ENCODE measurements at places on chromosomes 5 and 9. TPM values are rescaled to one million over a fixed set of nuclear protein-coding genes. Genes with fewer than 3 reads are reported as not detected.

DNA sequence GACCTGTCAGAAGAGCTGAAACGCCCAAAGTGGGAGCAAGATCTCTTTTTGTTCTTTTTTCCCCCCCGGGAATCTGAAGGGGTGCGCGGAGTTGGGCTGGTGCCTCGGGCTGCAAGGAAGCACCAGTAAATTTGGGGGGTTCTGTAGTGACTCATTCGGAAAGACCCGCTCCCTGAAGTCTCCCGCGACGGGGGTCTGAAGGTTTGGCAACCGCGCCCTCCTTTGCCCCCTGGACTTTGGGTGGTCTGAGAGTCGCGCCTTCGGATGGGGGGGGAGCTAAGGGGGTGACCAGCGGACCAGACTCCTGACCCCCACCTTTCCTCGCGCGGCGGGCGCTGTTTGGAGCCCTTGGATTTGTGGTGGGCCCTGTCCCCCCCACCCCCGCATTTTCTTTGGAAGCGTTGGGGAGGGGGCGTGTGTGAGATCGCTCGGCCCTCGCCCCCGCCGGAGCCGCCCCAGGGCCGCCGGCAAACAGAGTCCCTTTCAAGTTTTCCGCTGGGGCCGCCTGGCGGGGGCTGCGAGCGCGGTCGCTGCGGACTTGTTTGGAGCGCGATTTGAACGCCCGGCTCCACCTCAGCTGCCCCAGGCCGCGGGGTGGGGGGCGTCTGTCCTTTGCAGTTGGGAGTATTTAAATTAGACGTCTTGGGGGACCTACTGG is 2.0 kb downstream of the CXXC5 start:
- peaks cover 14% of the 10 kb centered on the region for H3K27me3 ChIP-seq
- H3K27ac ChIP-seq = no peak overlapping the region
- H3K4me1 ChIP-seq = peaks cover 29% of the 10 kb centered on the region
- H3K4me3 ChIP-seq = peak overlapping the region; percentile 97
- DNase-seq = no peak
- peaks cover 16% of the 10 kb centered on the region for H3K36me3 ChIP-seq

- H3K27me3 ChIP-seq = no peaks in the 10 kb centered on the region
- peaks cover 16% of the 10 kb centered on the region for H3K36me3 ChIP-seq
- H3K4me1 ChIP-seq = no peaks in the 10 kb centered on the region
- DNase-seq = no peak
Observed at GRCh38 chr5:154388842-154389241, 57.0 kb upstream of the SAP30L start.

DNA sequence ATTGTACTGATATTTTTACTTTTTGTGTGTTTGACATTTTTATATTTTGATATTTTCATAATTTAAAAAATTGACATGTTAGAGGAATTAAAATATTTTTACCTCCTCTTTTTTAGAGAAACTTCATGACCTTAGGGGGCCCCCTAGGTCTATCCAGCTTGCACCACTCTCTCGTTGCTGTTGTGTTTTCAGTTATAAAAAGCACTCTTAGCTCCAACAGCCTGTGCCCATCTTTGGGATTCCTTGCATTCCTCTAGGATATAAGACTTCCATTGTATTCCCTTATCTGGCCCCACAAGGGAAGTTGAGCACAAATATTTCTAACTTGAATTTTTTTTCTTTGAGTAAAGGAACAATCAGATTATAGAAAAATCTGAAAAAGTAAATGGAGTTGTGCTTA is 245.3 kb downstream of the SH3GL2 start:
- no peaks in the 10 kb centered on the region for H3K36me3 ChIP-seq
- H3K4me3 ChIP-seq = no peak overlapping the region
- no peaks in the 10 kb centered on the region for H3K27me3 ChIP-seq
- DNase-seq = no peak

Gene SNX18
- 17.6 TPM for total RNA-seq

DNA sequence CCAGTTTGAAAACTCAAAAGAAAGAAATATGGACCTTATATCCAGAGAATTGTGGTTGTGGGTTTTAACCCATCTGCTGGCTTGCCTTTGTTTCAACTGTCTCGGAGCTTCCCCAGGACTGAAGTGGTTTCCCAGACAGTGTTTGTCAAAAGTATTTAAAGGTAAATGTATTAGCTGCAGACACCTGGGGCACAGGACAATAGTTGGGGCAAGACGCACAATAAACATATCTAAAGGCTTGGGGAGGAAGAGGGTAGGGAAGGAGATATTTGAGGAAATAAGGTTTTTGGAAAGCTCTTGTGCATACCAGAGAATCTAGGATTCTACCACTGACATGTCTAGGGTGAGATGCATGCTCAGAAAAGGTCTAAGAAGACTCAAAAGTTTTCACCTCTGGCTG is 99.0 kb downstream of the ADAMTS2 start:
- peak; percentile 23 for DNase-seq
- H3K4me3 ChIP-seq = no peak overlapping the region
- peaks cover 4% of the 10 kb centered on the region for H3K4me1 ChIP-seq
- peaks cover 5% of the 10 kb centered on the region for H3K36me3 ChIP-seq
- no peaks in the 10 kb centered on the region for H3K27me3 ChIP-seq

DNA sequence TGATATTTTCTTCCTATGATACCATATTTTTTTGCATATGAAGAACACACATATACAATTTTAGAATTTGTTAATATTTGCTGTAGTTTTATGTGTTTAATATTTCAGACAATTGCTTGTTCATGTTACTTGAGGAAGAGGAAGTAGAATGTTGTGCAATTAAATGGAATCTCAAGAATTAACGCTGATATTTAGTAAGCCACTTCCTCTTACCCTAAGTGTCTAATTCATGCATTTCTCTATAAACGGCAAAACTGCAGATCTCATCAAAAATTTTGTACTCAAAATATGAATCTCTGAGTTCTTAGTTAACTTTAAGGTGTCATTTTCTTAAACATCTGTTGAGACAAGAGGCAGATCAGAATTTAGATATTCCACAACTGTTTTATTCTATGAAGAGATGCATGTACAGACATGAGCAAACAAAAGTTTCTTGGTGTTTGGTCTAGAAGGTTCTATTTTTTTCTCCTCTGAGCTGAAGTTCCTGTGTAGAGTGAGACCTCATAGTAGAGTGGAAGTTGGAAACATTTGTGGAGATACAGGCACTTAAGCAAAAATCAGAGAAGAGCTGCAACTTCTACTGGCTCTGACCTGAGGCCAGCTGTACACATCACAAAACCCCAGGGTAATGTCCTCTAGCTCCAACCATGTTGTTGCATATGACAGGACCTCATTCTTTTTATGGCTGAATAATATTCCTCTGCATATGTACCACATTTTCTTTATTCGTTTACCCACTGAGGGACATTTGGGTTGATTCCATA is 16.6 kb upstream of the TGFBI start:
- no peak overlapping the region for H3K27ac ChIP-seq
- H3K36me3 ChIP-seq = no peaks in the 10 kb centered on the region

DNA sequence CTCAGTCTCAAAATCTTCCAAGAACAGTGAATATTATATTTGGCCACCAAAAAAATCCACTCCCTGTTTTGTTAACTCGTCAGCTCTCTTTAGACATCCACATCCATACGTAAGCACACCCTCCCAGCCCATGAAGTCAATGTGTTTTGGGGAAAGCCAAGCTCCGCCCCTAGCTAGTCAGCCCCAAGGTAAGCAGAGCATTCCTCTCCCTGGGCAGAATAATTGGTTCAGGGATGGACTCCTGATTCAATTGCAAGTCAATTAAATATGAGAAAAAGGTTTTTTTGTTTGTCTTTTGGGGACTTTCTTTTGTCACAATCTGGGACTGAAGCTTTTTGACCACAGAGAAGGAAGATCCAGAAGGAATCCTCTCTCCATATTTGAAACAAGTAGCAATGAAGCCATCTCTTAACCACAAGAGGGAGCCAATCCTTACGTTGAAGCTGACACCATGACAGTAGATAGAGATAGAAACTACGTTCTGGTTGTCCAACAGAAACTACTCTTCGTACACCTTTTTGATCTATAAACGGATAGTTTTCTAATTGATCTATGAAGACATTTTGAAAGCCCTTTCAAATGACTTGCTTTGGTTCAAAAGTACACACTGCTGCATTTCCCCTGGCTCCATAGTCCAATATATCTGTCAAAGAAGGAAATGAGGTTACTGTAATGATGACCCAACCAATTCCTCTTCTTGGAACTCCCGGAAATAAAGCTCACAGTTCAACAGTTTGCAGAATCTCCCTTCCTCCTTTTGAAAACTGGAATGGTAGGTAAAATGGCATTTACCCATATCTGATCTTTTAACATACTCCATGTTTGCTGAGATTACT is 166.4 kb downstream of the TLE1 start:
- no peaks in the 10 kb centered on the region for H3K36me3 ChIP-seq
- no peak overlapping the region for H3K4me3 ChIP-seq
- no peak overlapping the region for H3K27ac ChIP-seq

- no peaks in the 10 kb centered on the region for H3K4me1 ChIP-seq
- no peak for DNase-seq
- H3K4me3 ChIP-seq = no peak overlapping the region
Observed at GRCh38 chr5:109937951-109938350, 248.2 kb downstream of the MAN2A1 start.

DNA sequence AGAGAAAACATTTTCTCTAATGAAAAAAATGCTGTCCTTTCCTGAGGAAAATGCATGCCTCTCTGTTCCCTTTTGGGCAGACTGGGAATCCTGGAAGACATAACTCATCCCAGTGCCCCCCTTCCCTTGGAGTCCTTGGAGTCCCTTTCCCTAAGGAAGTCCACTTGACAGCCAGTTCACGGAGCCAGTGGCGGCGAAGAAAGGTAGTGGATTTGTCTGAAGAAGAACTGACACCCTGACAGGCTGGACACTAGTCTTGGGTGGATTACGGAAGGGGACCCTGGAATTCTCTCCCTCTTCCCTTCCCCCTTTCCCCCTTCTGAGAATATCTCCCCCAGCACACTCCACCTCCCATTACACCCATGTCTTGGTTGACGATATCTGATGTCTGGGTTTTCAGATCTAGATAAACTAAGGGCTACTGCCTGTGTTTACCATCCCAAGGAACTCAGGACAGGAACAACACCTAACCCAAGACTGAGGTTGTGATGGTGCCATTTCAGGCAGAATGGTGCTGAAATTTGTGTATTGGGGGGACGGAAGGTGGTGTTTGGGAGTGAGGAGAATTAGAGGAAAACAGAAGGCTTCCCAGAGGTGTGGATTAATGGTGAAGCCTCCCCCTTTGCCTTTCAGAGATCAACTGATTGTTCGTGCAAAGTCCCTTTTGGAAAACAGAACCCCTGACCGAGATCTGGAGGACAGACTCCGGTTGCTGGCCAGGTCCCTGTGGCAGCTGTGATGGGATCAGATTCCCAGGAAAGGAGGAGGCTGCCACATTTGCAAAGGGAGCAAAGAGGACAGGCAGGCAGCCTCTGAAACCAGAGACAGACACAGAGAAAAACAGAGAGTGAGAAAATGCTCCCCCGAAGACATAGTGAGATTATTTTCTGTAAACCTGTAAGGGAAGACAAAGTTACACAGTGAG is 704 bp downstream of the SPARC start:
- H3K36me3 ChIP-seq = peaks cover 6% of the 10 kb centered on the region
- H3K4me3 ChIP-seq = peak overlapping the region; percentile 92
- no peaks in the 10 kb centered on the region for H3K27me3 ChIP-seq
- DNase-seq = peak; percentile 40

DNA sequence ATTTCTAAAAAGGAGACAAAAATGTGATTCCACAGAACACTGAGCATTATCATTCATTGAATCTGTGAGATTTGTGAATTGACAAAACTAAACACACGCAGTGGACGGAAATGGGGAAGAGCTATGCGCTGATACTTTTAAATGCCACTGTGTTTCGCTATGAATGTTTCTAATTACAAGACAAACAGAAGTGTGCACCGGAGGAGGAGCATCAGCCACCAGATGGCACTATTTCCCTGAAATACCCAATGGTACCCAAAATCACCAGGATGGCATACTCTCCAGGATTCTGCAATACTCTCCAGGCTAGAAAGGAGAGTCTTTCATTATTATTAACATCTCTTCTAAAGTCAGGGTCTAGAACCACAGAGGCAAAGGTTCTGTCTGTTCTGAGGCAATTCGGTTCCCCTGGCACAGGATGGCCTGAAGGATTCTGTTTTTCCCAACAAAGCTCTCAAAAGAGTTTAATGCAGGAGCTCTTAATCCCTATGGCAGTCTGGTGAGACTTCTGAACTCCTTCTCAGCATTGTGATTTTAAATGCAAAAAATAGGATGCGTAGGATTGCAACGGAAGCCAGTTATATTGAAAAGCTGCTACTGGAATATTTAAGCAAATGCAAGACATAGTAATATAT is 13.8 kb upstream of the PUM3 start:
- no peak overlapping the region for H3K27ac ChIP-seq
- no peaks in the 10 kb centered on the region for H3K36me3 ChIP-seq
- no peaks in the 10 kb centered on the region for H3K27me3 ChIP-seq
- no peak overlapping the region for H3K4me3 ChIP-seq
- no peaks in the 10 kb centered on the region for H3K4me1 ChIP-seq
- DNase-seq = peak; percentile 55

- no peak overlapping the region for H3K27ac ChIP-seq
- no peak overlapping the region for H3K4me3 ChIP-seq
- no peaks in the 10 kb centered on the region for H3K27me3 ChIP-seq
- H3K36me3 ChIP-seq = peaks cover 3% of the 10 kb centered on the region
- no peak for DNase-seq
- peaks cover 9% of the 10 kb centered on the region for H3K4me1 ChIP-seq
Observed at GRCh38 chr5:31671339-31671741, 32.4 kb downstream of the PDZD2 start.

All from H9 (cell line).